CD4-positive, alpha-beta T cell treated with Interleukin-15 for 4 hours (primary cell): ENCODE measurements at places on chromosomes 1 and 21.
A peak's percentile ranks its signal among the peaks of the same experiment; 100 is the strongest.

GRCh38 chr1:176893625-176894352 is 270.7 kb downstream of the ASTN1 start:
- no peak for DNase-seq

DNA sequence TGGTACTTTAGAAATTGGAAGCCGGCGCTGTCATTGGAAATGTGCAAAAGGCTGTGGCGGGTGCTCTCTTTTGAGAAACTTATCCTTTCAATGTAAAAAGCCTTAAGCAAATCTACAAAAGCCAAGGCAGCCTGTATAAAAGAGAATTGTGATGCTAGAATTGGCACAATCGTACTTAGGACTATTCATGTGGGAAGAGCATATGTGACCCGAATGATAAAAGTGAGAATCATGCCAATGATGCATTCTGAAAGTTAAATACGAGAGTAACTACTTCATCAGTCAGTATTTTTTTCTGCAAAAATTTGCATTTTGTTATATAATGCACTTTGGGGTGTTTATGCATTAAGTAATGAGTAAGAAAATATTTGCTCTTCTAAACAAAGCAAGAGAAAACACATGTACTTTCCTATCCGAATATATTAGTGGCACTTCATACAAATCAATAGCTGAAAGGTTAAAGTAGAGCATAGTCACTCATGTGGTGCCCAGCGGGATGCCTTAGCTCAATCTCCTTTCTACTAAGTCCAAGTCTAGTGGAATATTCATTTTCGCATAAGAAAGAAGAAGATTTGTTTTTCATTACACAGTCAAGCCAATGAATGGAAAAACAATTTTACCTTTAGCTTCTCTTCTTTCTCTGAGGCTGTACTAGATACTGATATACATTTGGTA is 1256.6 kb upstream of the B3GALT2 start:
- DNase-seq: no peak

DNA sequence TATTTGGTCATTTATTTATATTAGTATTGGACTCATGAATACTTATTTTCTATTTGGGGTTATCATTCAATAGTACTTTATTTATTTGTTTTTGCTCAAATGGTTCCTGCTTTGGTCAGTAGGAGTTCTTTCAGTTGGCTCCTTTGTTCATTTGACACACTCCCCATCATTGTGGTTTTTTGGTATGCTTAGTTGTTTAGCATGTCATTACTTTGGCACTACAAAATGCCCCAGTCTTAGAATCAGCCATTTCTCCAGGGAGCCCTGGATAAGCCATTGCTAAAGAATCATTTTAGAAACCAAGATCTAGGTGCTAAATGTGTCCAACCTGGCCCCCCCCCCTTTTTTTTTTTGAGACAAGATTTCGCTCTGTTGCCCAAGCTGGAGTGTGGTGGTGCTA is 61.7 kb upstream of the MRPS6 start:
- no peak for DNase-seq

DNA sequence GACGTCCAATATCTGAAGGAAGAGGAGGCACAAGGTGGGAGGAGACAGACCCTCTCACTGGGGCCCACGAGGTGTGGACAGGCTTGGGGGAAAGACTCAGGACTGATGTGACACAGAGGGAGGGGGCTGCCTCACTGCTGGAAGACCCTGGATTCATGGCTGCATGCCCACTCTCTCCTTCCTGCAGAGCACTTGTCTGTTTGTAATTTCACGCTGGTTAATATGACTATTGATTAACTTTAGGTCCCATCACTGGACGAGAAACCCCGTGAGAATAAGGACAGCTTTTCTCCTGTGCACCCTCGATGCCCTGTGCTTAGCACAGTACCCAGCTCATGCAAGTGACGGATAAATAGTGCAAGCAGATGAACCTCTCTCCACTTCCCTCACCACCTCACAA is 35.1 kb downstream of the CACNA1S start:
- DNase-seq: no peak

DNA sequence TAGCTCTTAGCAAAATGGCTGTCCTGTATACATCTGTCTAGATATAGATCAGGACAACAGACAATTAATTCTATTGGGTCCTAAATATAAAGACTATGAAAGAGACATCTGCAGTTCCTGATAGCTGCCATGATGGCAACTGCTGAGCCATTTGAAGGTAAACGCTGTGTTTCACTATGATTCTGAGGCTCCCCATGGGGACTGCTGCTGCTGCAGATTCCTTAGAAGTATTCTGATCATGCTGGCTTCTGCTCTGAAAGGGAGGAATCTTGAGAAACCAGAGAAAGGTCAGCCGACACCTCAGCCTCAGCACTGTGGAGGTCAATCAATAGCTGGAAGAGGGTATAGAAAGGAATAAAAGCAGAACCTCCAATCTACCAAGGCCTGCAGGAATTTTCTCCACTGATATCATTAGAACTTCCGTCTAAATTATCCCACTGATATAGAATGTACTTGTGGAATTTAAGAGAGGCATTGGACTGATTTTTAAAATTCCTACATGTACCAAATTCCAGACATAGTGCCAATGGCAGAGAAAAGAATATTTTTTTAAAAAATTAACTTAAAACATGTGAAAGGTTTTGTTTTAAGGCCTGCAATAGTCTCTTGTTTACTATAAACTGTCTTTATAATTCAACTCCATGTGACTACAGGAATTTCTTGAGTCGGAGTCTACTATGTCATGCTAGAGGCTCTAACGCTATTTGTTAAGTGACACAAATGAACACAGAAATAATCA is 53.2 kb downstream of the DDAH1 start:
- DNase-seq: no peak

DNA sequence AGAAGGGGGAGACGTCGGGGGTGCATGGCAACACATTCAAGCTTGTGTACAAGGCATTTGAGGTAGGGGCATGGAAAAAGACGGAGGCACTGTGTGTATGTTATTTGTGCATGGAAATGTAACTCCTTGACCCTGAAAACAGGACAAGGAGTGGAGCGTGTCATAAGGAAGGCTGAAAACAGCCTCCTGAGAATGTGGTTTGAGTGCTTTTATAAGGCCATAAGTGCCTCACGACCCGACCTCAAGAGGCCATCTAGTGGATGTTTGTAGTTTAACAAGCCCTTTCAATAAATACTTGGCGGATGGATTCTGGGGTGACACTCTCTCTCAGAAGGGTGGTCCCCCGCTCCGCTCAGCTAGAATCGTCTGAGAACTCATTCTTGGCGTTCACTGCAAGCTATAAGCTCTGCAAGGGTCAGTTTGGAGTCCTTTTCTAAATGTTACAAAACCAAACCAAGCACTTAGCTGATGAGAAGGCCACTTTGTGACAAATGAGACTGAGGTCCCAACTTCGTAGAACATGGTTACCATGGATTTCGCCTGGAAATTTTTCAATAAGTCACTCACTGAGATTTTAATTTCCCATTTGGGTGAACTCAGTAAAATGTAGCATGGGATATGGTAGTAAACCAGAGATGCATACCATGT is 38.8 kb upstream of the CLCA4 start:
- DNase-seq: peak; percentile 27

DNA sequence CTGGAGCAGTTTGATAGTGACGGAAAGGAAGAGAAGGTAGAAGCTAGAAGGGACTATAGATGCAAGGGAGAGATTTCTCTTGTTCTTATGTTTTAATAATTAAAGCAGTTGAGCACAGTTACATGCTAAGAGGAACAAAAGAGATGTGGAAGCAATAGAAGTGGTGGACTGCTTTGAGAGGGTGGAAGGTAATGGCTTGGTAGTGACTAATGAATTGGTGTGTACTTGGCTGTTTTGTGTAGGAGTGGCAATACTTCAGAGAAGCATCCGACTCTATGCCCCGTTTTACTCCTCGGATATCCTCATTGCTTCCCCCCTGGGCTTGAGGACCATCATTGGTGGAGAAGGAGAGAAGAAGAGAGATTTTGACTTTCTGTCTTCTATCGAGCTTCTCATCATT is 12.8 kb downstream of the UTP25 start:
- DNase-seq: no peak

GRCh38 chr1:201080135-201080534 is 32.1 kb downstream of the CACNA1S start:
- DNase-seq: no peak

DNA sequence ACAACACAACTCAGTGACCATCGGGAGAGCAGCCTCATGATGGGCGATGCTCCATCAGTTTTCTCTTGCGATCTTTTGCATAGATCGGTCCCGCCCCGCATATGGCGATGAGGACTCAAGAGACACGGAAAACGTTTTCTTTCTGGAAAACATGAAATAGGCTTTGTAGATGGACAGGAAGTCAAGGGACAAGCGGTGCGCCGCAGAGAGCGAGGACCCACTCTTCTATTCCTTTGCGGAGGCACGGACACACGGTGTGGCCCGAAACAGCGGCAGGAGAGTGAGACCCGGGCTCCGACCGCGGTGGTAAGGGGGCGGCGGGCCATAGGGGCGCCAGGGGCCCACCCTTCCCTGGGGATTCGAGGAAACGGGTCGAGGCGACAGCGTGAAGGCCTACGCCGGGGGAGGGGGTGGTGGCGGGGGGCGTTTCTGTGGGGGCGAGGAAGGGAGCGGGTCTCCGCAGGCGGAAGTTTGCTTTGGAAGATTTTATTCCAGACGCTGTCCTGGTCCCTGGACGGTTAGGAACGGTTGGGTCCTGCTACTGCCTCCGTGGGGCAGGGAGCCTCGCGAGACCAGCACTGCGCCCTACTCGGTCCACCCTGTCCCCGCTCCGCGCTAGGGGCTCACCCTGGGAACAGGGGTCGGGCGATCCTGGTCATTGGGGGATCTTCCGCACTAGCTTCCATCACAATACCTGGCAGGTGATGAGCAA is 796 bp upstream of the TDRKH start:
- no peak for DNase-seq

- no peak for DNase-seq
Observed at GRCh38 chr1:153882296-153882912, 40.4 kb downstream of the GATAD2B start.
